CD4-positive, alpha-beta T cell treated with Interleukin-15 for 4 hours (primary cell): ENCODE measurements at places on chromosomes 1 and 21.

DNA sequence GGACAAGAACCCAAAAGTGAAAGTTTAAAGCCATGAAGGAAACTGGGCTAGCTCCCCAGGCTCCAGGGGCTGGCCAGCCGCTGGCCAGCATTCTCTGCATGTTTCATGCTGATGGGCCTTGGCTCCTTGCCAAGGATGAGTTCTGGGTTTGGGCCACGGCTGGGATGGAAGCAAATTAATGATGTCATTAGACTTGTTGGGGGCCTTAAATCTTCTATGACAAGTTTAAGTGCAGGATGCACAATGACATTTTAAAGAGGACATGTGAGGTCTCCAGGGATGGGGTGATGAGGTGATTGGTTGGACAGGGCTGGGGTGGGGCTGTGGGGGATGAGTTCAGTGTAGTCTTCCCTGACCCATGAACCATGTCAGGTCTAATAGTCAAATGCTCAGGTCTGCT lies 199.6 kb downstream of the TRABD2B start:
- DNase-seq, result no peak

DNA sequence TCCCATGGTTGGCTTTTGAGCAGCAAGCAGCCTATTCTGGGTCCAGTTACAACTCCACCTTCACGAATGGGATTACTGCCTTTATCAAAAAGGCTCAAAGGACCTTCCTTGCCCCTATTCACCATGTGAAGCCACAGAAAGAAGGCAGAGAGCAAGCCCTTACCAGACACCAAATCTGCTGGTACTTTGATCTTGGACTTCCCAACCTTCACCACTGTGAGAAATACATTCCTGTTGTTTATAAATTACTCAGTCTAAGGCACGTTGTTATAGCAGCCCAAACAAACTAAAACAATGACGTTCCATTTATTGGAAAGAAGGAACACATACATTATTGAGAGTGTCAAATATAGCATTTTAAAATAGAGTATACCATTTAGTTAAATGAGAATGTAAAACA lies 1557.9 kb downstream of the PLA2G4A start:
- no peak for DNase-seq

GRCh38 chr1:233569636-233570035 lies 44.3 kb upstream of the KCNK1 start:
- DNase-seq, result no peak

DNA sequence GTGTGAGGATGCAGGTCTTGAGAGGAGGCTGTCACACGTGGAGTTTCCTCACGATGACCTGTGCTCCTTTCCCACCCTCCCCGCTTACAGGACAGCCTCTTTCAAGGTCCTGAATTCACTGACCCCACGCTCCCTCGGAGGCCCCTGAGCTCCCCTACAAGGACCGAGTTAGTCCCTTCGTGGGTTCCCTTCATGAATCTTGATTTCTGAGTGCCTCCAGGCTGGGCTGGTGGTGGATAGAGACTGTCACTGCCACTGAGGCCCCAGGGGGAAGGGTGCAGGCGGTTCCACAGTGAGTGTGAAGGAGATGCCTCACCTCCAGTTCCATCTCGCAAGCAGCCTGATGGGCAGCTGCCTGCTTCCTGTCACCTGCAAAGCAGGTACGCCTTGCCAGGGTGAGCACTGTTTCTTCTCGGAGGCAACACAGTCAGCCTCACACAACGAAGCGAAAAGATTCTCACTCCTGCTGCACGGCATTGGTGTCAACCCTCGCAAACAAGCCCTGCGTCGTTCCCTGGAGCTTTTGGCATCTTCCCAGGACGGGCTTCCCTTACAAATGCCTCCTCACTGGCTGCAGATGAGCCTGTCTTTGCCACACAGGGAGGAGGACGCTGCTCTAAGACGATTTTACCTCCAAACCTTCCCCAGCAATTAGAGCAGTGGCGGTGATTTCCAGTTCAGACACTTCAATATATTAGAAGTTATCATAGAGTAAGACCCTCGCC lies 26.7 kb upstream of the PCP4 start:
- no peak for DNase-seq

DNA sequence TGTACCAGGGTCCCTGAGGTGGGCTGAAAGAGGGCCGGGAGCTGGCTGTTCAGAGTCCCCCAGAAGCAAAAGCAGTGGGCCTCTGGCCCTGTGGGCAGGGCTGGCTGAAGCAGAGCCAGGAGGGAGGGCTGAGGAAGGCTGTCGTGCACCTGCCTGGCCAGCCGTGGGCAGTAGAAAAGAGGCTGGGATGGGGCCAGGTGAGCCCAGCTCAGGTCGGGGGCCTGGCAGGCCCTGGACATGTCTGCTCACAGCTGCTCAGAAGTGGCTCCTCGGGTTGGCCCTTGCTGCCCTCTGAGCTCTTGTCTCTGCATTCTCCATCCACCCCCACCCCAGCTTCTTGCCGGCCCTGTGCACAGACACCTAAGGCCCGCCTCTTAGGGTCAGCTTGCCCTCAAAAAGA lies 60.0 kb downstream of the TCP10L start:
- DNase-seq, result no peak

- peak; percentile 90 for DNase-seq
Observed at GRCh38 chr1:151024540-151025146, 11.7 kb upstream of the BNIPL start.

DNA sequence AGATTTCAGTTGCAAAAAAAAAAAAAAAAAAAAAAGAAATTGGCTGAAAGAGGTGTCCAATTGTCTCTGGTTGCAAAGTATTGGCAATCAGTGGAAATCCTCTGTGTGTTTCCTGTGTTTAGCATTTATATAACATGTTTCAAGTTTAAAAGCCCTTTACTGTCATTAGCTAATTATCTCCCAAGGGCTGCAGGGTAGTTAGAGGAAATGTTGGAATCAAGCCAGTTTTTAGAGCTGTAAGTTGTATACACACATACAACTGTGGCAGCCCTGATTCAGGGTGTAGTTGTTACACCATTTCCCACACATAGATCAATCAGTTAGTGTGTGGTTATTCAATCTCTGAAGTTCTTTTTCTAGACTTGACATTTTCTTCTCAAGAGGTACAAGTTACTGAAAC lies 8.9 kb upstream of the ZNF326 start:
- no peak for DNase-seq

DNA sequence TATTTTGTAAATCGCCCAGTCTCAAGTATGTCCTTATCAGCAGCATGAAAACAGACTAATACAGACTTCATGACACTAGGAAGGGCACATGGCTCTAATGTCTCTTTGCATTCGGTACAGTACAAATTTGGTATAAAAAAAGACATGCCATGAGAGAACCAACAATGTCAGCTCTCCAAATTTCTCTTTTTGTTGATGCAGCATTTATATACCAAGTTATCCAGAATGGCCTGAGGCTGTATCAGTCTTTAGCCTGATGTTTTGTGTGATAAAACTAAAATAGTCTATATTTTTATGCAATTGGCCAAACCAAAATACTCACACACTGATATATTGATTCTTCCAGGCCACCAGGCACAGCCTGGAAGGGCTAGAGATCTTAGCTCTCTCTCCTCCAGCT lies 124.3 kb upstream of the SAMSN1 start:
- no peak for DNase-seq

- DNase-seq, result no peak
Observed at GRCh38 chr1:202014915-202015661, 4.7 kb downstream of the ELF3 start.

GRCh38 chr1:84853741-84854721 lies 39.0 kb downstream of the LPAR3 start:
- DNase-seq, result peak; percentile 81

DNA sequence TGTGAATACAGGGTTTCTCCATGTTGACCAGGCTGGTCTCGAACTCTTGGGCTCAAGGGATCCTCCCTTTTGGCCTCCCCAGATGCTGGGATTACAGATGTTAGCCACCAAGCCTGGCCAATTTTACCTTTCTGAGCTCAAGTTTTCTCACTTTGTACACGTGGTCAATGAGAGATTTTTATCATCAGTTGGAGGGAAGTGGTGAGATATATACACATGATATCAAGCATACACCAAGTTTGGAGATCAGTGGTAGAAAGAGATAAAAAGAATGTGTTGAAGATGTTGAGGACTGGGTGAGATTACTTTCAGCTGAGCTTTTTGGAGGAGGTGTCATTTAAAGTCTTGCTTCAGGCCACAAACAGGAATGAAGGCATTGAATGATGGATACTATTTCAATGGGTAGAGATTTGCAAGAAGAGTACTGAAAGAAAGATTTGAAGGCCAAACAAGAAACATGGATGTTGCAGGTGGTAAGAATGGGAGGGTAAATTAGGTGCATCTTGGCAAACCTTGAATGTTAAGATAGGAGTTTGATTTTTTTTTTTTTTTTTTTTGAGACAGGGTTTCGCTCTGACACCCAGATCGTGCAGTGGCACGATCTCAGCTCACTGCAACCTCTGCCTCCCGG lies 3.0 kb upstream of the SESN2 start:
- DNase-seq, result peak; percentile 55

DNA sequence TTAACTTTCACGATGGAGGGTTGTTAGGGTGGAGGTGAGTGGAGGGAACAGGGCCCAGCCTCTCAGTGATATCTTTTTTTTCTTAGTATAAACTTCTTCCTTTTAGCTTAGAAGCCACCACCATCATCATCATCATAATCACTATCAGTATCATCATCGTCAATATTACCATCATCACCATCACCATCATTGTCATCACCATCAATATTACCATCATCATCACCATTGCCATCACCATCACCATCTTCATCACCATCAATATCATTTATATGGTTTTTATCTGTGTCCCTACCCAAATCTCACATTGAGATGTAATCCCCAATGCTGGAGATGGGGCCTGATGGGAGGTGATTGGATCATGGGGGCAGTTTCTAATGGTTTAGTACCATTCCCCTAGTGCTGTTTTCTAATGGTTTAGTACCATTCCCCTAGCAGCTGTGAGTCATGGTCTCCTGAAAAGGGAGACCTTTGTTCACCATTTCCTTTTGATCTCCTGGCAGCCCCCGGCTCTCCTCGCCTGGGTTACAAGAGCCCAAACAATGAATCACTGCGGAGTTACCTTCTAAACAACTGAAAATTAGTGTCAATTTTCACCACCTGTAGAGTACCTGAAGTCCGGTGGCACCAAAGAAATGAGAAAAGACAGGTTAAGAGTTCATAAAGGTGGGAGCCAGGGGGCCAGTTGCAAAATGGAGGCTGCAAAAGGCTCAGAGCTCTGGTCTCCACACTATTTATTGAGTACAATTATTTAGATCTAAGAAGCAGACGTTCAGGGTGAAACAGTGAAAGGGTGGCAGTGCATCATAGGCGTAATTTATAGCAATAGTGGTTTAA lies 3.1 kb upstream of the PLA2G2E start:
- no peak for DNase-seq

- DNase-seq, result no peak
Observed at GRCh38 chr1:22379566-22379965, 72.1 kb upstream of the ZBTB40 start.

GRCh38 chr1:185912504-185912903 lies 178.3 kb downstream of the HMCN1 start:
- DNase-seq, result no peak

DNA sequence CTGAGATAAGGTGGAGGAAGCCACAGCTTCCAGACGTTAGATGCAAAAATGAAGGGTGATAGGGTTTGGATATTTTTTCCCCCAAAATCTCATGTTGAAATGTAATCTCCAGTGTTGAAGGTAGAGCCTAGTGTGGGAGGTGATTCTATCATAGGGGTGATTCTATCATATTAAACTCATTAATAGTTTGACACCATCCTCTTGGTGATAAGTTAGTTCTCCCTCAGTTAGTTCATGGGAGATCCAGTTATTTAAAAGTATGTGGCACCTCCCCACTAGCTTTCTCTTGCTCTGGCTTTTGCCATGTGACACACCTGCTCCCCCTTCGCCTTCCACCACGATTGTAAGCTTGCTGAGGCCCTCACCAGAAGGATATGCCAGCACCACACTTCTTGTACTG lies 8.3 kb upstream of the TBCE start:
- no peak for DNase-seq

DNA sequence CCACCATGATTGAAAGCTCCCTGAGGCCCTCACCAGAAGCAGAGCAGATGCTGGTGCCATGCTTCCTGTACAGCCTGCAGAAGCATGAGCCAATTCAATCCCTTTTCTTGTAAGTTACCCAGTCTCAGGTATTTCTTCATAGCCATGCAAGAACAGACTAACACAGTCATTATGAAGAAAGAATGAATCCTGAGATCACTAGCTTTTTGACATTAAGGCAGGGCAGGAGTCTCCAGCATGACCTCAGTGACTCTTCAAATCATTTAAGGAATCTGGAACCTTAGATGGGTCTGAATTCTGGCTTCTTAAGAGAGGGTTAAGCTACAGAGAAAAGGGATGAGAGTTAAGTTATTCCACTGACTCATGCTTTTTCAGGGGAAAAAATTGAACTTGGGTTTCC lies 79.0 kb downstream of the PTPN14 start:
- no peak for DNase-seq

- DNase-seq, result no peak
Observed at GRCh38 chr1:52679048-52679447, 19.1 kb downstream of the COA7 start.

DNA sequence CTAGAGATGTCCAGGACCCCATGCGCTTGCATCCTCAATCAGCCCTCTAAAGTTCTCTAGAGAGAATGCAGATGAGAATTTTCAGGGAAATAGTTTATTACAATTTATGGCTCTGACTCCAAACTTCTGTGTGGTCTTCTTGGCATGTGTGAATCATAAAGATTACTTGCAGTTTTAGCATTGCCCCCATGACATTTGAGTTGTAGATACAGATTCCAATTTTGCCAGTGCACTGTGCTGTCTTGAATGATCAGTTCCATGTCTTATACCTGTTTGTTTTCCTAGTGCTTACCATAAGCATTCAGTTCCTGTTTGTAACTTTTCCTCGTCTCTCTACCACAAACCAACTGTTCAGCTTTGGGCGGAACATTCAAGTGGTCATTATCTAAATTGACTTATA lies 4.8 kb downstream of the KRTAP21-3 start:
- no peak for DNase-seq

GRCh38 chr1:109256971-109257681 lies 7.8 kb downstream of the CELSR2 start:
- DNase-seq, result no peak

GRCh38 chr1:192668409-192668983 lies 32.5 kb downstream of the RGS13 start:
- DNase-seq, result no peak

DNA sequence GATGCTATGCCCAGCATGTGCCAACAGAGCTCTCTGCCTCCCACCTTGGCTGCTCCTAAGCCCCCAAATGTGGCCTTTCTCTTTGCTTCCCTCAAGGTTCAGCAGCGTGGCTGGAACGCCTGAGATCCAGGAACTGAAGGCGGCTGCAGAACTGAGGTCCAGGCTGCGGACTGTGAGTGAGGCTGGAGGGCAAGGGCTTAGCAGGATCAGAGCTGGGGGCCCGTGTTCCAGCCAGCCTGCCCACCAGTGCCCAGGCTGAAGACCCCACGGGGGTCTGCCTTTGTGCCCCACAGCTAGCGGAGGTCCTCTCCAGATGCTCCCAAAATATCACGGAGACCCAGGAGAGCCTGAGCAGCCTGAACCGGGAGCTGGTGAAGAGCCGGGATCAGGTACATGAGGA lies 14.6 kb downstream of the IKBKE start:
- DNase-seq, result no peak

- no peak for DNase-seq
Observed at GRCh38 chr1:227780101-227781044, 35.1 kb upstream of the PRSS38 start.
